ENCODE measurements at places on chromosomes 5 and 9.

DNA sequence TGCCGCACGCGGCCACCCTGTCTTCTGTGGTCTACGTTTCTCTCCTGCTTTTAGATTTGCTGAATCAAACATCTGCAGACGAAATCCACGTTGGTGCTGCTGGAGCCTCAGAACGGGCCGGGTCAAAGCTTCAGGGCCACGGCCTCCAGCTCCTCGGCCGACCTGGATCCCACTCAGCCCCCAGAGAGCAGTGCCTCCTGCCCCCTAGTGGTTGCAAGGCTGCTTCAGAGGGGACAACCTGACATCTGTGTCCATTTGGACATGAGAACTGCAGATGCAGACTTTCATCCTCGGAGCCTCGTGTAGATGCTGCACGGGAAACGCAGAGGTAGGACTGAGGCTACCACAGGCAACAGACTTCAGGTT, 23.0 kb upstream of the SLC6A3 start:
- DNase-seq, result no peak

DNA sequence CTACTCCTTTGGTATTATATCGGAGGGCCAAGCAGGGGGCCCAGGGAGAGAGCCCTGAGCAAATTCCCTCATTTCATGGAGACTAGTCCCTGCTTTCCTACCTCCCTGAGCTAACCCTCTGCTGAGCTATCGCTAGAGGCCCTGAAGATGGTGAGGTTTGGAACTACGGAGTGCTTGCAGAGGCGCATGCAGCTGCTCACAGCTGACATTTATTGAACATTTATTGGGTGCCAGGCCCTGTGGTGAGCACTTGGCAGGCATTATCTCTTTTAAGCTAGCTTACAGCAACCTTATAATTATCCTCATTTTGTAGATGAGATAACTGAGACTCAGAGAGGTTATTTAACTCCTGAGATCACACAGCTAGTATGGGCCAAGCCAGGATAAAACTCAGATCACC, 9.8 kb downstream of the FAT2 start:
- DNase-seq, result no peak

- no peak for DNase-seq
These were observed 474 bp downstream of the HMGCR start for GRCh38 chr5:75337366-75338021.

- DNase-seq, result peak; percentile 64
These were observed 36.8 kb downstream of the C9orf50 start for GRCh38 chr9:129584136-129584535.

DNA sequence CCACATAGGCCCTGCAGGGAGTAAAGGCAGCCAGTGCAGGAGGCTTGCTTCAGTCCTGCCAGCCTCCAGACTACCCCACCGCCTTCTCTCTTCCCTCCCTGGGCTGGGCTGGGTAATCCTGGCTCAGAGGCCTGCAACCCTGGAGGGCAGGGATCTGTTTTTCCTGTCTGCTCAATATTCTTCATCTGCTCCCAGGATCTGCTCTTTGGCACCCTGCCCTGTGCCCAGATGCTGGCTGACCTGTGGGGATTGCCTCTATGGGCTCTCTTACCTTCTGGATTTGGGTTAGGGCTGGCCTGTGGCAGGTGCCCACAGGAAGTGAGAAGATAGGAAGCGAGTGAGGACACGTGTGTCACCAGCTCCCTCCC, 7.3 kb upstream of the ANGPTL2 start:
- no peak for DNase-seq

Data from skeletal muscle cell (primary cell).